ENCODE measurements at places on chromosomes 13 and 19.

DNA sequence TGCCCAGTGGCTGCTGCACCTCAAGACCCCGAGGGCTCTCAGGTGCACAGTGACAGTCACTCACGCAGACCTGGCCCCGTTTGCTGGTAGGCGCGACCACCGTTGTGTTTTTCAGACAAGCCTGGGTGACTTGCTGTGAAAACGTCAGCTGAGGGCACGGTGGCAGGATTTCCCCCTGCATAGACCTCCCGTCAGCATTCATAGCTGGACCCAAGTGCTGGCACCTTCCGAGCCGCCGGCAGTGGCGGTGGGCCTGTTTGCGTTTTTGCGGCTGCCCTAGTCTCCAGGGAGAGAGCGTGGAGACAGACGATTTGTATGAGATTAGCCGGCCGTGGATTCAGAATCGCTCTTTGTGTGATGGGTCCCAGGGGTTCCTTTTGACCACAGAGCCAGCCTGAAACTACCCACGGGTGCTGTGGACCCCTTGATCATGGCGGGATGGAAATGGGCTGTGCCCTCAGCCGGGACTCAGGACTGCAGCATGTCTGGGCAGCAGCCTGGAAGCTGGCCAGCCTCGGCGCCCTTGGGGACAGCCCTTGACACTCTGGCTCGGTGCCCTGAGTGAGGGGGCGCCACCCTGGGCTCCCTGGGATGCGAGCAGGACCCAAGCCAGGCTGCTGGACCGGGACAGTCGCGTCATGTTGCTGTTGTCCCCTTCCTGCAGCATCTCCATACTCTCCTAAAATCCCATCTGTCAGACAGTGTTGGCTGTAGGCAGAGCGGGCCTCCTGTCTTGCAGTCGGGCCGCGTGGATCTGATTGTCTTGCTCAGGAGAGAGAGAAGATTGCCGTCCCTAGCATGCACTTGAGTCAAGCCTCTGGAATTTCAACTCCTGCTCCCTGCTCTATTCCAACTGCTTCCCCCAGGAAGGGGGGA is 8.6 kb downstream of the KDM4B start:
- DNase-seq: no peak

DNA sequence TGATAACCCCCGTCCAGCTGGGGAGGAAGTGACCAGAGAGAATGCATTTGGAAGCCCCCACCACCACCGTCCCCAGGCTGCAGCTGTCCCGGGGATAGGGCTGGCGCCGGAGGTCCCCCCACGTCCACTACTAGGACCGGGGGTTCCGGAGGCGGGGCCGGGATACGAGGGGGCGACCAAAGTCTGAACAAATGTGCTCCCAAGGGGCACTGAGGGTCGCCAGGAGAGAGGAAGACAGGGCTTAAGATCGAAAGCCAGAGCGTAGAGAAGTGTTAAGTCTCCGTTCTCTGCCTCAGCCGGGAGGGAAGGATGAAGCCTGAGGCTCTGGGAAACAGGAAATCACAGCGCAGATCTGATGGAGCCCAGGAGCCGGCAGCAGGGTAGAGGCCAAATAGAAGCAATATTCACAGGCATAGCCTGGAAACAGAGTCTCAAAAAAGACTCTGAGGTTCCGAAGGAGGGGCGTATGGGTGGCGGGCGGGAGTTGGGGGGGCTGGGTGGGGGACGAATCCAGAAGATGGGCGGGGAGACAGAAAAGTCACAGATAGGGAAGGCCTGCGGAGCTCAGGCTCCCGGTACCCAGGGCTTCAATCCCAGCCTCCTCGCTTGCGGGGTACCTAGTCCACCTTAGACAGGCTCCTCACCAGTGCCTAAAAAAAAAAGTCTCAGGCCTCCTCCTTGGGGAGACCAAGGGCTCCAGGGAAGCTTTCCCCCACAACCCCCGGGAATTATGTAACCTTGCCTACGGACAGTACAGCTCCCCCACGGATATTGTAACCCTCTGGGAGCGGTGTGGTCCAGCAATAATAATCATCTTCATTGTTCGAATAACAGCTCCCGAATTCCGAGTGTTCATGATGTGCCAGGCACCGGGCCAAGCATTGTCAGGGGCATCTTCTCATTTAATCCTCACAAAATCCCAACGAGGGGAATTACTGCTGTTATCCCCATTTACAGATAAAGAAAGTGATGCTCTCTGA is 1.1 kb upstream of the ERF start:
- DNase-seq: no peak

GRCh38 chr19:50430888-50431342 is 1.8 kb upstream of the MYBPC2 start:
- no peak for DNase-seq

- no peak for DNase-seq
These were observed 65.4 kb upstream of the RFC3 start for GRCh38 chr13:33752597-33752996.

- DNase-seq: no peak
These were observed 61.0 kb upstream of the CEACAM8 start for GRCh38 chr19:42655748-42656147.

DNA sequence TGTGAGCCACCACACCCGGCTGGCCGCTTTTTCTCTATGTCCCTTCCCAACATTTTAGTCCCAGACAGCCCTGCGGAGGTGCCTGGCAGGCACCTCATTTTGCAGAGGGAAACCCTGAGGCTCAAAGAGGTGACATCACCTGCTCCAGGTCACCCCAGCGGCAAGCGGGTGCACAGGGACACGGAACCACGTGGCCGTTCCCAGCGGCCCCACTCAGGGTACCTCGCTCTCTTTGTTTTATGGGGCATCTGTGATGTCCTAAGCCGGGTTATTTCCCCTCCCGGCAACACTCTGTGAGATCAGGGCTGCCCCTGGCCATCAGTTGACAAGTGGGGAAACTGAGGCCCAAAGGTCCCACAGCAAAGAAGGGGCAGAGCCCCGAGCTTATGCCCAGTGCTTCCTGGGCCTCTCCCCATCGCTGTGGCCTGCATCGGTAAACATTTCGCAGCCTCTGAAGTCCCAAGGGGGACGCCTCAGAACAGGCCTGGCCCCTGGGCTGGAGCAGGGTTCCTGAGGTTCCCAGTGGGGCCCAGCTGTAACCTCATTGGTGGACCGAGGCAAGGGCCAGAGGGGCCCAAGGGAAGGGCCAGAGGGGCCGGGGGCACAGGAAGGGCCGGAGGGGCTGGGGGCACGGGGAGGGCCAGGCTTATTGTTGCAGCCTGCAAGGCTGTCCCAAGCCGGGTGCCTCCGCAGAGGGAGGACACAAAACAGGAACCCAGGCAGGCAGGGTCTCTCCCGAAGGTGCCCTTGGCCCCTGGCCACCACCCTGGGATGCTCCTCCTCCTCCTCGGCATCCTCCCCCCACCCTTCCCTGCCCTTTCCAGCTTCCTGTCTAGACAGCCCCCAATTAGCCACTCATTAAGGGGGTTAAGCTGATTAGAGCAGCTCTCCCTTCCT is 39.0 kb downstream of the SMIM24 start:
- no peak for DNase-seq

DNA sequence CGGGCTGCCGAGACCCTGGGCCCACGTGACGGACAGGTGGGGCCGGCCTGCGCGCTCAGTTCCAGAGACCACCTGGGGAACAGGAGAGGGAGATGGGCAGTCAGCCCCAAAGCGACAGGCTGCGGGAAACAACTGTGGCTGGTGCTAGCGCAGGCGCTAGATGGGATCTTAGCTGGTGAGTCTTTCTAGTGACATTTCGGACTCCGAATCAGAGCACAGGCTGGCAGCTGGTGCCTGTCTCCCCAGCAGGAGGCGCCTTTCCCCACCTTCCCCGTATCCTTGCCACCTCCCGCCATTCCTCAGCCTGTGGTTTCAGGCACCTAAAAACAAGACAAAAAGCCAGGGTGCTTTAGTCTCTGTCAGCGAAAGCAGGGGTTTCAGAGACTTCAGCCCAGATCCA is 19.4 kb upstream of the RANBP3 start:
- DNase-seq: no peak

DNA sequence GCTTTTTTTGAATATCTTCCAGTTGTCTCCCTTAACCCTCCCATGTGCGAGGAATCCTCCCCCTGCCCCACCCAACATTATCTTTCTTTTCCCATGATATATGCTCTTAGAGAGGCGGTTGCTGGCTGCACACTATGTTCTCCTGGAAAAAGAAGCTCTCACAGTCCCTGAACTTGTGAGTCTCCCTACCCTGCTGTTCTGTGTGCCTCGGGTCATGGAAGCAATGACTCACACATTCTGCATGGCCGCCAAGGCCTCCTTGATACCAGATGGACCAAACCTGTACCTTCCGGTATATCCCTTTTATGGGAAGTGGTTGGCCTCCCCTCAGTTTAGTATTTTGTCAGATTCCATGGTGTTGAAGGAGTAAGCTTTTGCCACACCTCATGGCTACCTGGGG is 705.4 kb downstream of the SLITRK6 start:
- DNase-seq: no peak

- DNase-seq: no peak
These were observed 757 bp downstream of the EGLN2 start for GRCh38 chr19:40799558-40800338.

DNA sequence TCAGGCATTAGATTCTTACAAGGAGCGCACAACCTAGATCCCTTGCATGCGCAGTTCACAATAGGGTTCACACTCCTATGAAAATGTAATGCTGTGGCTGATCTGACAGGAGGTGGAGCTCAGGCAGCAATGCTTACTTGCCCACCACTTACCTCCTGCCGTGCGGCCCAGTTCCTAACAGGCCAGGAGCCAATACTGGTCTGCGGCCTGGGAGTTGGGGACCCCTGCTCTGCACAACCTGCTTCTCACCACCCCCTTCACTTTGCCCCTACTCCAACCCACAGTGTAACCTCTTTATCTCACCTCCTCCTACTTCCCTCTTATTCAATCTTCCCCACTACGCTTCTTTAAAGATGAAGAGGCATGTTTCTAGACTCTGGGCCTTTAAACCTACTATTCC is 240.2 kb downstream of the RGCC start:
- DNase-seq: no peak

- DNase-seq: no peak
These were observed 3.8 kb downstream of the PPP1R12C start for GRCh38 chr19:55113570-55114039.

DNA sequence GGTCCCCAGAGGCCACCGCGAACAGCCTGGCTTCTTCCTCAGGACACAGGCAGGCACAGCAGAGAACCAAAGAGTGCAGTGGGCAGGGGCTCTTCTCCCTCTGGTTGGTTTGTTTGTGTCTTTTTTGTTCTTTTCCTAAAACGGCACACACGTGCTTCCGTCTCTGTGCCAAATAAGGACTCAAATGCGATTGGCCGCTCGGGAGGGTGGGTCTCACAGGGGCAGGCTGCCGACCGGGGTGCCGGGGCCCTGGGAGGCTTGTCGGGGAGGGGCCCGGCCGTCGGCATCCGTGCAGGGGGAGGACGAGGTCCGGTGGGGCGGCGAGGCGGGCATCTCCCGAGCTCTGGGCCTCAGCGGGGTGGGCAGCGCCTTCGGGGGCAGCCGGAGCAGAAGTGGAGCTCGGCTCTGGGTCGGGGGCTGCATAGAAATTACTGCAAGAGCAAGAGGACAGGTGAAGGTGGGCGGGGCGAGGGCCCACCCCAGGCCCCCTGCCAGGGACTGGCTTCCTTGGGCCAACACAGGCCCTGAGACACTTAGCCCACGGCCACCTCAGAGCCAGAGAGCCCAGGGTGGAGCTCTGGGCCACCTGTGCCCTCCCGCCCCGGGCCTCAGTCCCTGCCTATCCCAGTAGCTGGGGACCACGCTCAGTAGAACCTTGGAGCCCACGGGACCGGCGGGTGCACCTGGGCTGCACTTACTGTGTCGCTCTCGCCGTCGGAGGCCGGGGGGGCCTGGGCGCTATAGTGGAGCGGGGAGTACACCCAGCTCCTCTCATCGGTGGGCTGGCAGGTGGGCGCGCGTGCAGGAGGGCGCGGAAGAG is 6.4 kb upstream of the CACTIN start:
- DNase-seq: no peak

DNA sequence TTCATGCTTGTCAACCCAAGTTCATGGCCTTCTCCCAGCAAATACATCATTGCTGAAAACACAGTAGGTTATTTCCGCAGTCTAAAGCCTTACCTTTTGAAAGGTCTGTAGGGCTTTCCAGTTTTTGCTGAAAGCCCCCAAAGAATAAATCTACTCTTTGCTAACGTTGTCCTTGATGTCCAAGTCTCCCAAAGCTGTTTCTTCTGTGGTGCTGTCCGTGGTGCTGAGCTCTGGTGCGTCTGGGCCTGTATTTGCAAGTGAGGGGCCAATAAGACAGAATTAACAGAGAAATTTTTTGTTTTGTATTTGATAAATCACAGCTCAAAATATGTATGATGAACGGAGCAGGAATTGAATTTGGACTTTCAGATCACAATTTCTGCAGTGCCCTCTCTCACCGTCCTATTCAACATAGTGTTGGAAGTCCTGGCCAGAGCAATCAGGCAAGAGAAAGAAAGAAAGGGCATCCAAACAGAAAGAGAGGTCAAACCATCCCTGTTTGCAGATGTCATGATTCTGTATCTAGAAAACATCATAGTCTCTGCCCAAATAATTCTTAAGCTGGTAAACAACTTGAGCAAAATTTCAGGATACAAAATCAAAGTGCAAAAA is 9.8 kb upstream of the LGALS16 start:
- DNase-seq: peak; percentile 26

DNA sequence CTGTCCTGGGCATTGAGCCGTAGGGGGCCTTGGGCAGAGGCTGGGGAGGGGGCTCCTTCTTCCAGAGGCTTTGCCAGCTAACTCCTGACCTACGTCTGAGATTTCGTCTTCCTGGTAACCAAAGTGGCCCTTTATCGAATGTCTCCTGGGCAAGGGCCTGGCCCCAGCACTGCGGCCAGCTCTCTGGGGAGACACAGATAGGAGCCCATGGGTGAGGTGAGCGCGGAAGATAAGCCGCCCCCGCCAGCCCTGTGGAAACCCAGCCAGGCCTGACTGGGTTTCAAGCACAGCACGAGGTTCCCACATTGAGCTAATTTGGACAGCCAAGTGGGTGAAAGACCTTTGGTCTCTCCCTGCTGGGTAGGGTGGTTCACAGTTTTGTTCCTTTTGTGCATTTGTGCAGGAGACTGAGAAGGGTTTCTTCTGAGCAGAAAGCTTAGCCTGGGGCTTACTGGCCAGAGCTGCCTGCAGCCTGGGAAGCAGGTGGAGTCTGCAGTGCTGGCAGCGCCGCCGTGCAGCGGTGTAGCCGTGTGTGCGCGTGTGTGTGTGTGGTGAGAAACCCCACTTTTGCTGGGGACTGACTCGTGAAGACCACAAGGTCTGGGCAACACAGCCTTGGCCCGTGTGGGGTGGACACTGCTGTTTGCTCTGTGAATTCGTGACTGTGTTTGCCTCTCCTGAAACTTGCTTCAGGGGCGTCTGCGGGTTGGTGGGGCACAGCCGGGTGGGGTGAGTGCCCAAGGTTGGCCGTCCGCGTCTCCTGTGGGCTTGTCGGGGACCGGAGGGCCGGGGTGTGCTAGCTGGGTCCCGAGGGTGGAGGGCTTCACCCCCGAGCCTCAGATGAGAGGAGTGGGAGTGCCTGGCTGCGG is 2.5 kb downstream of the BSG start:
- DNase-seq: peak; percentile 49

GRCh38 chr13:75222031-75222430 is 259.9 kb downstream of the TBC1D4 start:
- DNase-seq: peak; percentile 43

- no peak for DNase-seq
These were observed 53.7 kb downstream of the MYH14 start for GRCh38 chr19:50257141-50257540.

GRCh38 chr13:105847527-105848291 is 687.8 kb downstream of the EFNB2 start:
- no peak for DNase-seq
